NCI-H2171 (cell line): ENCODE measurements at places on chromosomes 2 and 18.

DNA sequence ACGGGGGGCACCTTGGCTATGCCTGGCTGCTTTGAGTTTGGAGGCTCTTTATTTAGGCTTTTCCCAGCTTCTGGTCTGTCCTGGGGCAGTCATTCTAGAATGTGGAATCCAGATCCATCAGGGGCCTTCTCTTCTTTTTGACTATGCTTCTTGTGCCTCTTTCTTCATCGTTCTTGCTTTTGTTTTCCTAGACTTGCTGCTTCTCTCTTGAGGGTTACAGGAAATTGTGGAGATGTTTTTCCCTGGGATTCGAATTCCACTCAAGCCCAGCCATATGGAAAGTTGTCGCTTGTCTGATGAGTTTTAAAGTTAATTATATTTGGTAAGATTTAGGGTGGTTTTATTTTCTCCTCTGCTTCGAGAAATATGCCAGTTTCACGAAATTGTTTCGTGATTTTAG, 2.4 kb downstream of the GLI2 start:
- no peak for DNase-seq

GRCh38 chr2:241083091-241083415, 19.0 kb downstream of the MTERF4 start:
- no peak for DNase-seq

DNA sequence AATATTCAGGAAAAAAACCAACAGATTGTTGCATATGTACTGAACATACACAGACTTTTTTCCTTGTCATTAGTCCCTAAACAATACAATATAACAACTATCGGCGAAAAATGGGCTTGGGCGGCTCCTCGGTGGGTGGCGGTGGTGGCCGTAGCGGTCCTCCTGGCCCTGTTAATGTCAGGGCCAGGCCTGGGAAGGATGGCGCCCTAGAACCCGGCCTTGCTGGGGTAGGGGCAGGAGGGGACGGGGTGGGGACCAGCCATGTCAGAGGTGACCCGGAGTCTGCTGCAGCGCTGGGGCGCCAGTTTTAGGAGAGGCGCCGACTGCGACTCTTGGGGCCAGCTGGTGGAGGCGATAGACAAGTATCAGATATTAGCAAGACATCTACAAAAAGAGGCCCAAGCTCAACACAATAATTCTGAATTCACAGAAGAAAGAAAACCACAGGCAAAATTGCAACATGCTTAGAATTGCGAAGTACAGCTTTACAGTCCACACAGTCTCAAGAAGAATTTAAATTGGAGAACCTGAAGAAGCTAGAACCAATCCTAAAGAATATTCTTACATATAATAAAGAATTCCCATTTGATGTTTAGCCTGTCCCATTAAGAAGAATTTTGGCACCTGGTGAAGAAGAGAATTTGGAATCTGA, 36.5 kb downstream of the ROCK2 start:
- DNase-seq = no peak

DNA sequence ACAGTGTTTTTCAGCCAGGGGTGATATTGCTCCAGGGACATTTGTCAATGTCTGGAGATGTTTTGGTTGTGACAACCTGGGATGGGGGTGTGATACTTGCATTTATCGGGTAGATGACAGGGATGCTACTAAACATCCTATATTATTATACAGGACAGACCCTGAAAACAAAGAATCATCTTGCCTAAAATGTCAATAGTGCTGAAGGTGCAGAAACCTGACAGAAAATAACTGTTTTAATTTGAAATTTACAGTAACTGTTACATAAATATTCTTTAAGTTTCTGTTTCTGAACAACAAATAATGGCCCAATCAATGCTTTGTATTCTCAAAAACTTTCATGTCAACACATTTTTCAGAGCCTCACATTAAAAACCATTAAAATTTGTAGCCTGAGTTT, 2.0 kb downstream of the IL36A start:
- no peak for DNase-seq

DNA sequence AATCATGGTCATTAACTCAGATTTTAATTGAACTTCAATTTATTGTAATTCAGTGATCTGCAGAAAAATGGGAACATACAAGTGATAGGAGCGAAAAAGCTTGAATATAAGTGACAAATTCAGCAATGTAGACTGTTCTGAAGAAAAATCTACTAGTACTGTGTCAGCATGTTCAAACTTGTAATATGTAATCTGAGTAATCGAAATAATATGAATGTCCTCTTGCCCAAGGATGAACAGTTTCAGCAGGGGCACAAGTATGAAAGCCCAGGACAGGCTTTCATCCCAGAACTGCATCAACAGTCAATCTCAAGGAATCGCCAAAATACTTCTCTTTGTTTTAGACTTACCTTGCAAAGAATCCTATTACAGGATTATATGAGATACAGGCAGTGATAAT, 1110.5 kb downstream of the LRP1B start:
- DNase-seq = no peak

DNA sequence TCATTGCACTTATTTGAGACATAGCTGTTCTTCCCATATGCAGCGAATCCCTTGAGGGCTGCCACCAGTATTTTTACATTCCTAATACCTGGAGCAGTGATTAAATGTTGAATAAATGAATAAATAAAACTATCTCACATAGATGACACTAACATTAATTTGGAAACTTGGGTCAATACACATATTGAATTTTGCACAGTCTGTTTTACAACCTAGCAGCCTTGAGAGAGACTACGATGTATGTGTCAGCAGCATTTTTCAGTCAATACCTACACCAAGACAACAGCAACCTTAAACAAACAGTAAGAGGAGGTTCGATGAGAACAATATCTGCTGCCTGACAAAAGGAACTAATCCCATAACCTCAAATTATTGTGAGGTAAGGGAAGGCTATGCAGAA, 53.4 kb downstream of the NBAS start:
- DNase-seq = no peak

DNA sequence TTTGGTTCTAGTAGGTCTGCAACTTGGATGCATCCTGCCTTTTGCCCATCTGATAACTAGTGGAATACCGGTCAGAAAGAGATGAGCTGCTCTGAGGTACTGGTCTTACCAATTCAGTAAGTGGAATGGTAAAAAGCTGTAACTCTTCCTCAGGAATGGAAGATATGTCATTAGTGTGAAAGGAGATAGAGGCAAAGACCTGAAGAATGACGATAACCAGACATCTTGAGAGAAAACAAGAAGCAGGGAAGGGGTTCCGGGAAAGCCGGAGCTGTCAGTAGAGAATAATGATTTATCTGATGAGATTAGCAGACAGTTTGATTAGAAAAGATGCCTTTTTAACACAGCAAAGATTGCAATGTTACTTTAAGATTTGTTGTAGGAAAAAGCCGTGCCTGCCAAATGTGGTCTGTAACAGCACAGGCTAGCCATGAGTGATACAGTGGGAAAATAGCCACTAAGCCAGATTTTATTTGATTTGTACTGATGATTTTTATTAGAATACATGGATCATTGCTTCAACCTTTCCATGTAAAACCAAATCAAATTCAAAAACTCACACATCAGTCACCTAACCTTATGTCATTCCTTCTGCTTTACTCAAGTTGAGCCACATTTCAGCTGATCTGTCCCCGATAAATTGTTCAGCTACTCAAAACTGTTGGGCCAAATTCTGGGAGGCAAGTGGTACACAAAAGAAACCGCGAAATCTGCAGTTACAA, 110.0 kb downstream of the TCF4 start:
- DNase-seq = no peak

DNA sequence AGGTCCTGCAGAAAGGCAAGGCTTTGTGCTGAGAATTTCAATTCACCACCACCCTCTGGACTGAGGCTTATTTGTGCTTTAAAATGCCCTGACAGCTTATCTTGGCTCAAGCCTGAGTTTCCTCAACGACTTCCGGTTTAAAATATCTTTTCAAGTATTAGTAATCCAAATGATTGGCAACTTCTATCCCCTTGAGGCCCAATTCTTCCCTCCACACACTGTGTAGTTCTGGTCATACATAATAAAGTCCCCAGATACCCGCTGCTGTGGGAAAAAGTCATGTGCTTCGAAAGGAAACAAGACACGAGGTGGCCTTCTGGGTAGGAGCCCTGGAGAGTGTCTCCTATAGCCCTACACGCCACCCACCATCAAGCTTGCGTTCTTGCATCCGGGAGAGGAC, 393.4 kb downstream of the ALK start:
- DNase-seq = no peak
